NCI-H1930 (cell line): ENCODE measurements at places on chromosomes 16 and 17.

GRCh38 chr16:57732037-57732436 lies 3.5 kb upstream of the KATNB1 start:
- no peak for DNase-seq

DNA sequence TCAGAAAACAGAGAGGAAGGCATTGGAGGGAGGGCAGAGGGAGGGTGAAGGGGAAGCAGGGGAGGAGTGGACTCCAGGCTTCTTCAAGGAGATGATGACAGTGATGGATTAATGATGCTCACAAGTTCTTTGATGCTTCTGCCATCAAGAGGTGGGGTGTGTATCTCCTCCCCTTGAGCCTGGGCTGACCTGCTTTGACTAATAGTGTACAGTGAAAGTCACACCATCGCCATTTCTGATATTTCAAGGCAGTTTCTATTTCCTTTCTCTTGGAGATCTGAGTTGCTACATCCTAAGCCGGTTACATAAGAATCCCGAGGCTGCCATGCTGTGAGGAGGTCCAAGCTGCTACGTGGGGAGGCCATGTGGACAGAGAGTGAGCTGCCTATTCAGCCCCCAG lies 312.5 kb downstream of the MAF start:
- DNase-seq, result no peak

DNA sequence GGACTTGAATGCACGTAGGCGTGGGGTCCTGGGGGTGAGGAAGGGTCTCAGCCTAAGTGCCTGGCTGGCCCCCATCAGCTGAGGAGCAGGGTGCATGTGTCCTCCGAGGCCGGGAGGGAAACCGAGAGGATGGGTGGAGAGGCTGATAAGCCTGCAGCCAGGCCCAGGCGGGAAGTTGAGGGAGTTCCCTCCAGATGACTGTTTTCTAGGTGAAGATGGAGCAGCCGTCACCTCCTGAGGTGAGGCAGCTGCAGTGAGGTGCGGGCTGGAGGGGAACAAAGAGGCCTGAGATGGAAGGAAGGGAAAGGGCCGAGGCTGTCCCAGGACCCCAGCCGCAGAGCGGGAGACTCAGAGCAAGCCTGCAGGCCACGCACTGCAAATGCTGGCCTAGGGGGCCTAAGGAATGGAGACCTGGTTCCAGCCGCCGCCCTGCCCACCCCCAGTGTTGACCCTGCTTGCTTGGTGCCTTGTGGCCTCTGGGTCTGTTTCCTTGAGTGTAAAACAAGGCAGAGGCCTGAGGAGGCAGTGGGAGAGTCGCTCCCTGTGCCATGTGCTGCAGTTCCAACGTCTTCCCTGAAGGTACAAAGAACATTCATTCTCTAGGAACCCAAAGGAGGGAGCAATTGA lies 3.0 kb downstream of the PECAM1 start:
- DNase-seq, result no peak

- DNase-seq, result no peak
These were observed 5.3 kb downstream of the UNC119 start for GRCh38 chr17:28547096-28547622.

DNA sequence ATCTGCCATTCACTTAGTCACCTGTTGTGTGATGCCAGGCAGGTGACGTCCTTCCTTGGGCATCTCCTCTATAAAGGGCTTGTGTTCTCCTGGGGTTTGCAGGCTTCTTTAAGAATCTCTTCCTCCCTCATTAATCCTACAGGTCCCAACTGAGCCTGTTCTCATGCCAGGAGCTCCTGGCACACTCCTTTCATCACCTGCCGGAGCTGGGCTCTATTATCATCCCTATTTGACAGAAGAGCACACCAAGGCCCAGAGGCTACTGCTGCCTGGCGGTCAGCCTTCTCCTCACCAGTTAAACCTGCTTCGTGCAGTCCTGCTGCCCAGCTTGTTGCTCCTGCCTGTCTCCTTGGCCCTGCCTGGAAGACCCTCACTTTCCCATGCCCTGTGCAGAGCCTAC lies 51.2 kb downstream of the RAI1 start:
- no peak for DNase-seq

DNA sequence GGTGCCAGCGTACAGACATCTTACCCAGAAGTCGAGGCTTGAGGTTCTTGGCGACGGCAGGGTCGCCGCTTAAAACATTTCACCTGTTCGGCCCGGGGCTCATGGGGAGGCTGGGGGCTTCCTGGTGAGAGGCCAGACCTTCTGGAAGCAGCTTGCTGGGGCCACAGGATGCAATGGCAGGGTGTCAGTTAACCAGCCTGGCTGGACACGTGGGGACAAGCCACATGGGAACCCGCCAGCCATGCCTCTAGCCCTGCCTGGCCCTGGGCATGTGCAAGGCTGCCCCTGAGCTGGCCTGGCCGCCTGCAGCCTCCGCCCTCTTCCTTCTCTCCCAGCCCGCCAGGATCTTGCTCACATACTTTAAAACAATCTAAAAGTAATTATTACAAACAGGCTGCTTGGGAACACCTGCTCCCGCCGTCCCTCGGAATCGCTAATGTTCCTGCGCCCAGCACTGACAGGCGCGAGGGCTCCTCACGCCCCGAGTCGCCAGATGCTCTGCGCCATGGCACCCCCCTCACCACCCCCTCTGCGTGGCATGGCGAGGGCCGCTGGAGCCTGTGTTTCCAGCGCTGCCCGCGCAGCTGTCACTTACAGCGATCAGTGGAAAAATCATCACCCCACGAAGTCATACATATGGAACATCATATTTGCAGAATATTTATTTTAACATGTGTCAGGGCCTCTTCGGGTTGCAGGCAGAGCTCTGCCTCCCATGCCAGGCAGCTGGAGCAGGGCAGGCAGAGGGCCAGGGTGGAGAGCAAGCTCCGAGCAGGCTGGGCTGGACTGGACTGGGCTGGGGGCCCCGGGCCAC lies 188.7 kb upstream of the GSE1 start:
- DNase-seq, result no peak

- no peak for DNase-seq
These were observed 2.4 kb downstream of the USP6 start for GRCh38 chr17:5118219-5118618.

DNA sequence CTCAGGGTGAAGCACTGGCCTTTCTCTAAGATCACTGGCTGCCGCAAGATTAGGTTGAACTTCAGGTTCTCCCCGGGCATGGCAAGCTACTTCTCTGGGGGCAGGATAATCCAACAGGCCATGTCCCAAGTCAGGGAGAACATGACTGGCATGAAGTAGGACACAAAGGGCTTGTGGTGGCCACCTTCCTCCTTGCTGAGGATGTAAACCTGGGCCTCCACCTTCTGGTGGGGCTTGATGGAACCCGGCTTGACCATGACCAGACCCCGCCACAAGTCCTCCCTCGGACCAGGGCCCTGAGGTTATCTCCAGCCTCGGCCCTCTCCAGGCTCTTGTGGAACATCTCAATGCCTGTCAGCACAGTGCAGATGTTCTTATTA lies 211.1 kb upstream of the WSB1 start:
- DNase-seq, result no peak

DNA sequence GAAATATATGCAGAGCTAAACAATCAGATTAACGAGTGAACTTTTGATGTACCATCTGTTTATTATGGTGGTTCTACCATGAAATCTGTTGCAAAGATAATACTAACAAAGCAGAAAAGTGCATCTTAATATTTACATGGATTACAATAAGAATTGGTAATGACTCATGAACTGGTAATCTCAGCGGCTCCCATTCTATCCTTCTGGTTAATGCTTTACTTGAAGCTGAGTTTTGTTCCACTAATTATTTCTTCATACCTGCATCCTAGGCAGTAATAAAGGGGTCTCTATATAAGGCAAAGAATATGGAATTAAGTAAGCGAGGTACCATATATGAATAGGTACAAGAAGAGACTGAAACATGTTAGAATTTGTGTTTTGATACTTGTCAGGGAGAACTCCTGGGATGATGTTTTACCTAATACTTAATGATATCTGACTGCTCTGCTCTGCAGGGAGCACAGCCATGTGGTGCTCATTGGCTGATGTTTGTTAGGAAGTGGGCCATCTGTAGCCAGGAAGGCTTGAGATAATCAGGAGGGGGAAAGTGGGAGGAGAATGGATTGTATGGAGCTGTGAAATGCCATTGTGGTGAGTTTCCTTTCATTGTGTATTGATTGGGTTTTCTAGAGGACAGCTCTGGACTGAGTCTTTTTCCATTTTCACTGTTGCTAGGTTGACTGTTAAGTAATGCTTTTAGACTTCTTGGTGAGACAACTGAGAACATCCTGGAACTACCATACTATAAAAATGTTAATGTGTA lies 52.6 kb downstream of the MAP2K6 start:
- no peak for DNase-seq

DNA sequence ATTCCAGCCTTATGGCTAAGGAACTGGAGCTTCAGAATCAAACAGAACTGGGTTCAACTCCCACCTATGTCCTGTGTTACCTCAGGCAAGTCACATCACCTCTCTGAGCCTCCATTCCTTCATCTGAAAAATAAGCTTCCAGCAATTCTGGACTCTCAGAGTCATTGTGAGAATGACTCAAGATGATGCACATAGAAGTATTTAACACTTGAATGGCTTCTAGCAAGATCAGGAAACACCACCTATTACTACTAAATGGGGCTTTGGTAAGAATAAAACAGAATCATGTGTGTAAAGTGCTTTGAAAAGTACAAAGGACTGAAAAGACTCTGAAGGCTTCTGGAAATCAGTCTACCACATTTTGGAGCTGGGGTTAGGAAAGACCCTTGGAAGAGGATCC lies 30.8 kb upstream of the CALB2 start:
- no peak for DNase-seq

DNA sequence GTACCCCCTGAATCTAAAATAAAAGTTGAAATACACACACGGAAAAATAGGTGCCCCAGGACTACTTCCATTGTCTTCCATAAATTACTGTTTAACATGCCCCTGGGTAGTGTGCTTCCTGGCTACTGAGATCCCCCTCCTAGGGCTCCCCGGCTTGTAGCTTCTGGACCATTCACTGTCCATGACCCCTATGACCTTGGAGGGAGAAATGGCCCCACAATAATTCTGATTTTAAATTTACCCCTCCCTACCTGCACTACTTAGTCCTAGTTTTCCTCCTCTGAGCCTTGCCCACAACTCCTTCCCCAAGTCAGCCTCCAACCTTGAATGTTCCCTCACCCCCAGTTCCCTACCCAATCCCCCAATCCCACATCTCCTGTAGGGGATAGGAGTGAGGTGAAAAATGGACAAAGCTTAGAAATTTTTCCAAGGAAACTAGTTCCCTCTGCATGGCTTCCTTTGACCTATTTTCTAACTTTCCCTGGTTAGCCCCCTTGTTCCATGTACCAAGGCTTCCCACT lies 9.5 kb upstream of the MSL1 start:
- no peak for DNase-seq

- DNase-seq, result no peak
These were observed 11.4 kb downstream of the ZDHHC7 start for GRCh38 chr16:84999857-85000480.

GRCh38 chr16:73280388-73280787 lies 232.5 kb upstream of the ZFHX3 start:
- no peak for DNase-seq
